ENCODE measurements at places on chromosomes 5 and 9. TPM values are rescaled to one million over a fixed set of nuclear protein-coding genes. Genes with fewer than 3 reads are reported as not detected.

- H3K27ac ChIP-seq = no peak overlapping the region
- H3K27me3 ChIP-seq = no peaks in the 10 kb centered on the region
- no peak overlapping the region for H3K4me3 ChIP-seq
- no peak for DNase-seq
- no peaks in the 10 kb centered on the region for H3K4me1 ChIP-seq
Observed at GRCh38 chr5:37812365-37812764, 27.5 kb downstream of the GDNF start.

DNA sequence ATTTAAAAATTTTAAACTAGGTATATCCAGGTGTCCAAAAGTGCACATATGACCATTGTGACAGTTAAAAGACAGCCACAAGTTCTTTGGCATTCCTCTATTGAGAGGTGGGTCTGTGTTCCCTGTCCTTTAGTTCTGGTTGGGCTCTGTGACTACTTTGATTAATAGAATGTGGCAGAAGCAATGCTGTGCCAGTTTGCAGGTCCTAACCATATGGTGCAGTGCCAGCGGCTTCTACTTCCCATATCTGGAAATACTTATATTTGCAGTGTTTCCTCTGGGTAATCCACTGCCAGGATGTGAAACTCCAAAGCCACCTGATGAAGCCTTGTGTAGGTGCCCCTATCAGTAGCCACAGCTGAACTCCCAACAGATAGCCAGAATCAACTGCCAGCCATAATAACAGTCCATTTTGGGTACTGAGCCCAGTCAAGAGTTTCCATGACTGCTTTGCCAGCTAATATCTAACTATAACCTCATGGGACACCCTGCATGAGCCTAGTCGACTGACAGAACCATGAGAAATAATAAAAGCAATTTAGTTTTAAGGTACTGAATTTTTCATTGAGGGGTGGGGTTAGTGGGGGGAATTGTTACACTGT lies 361.0 kb upstream of the SEMA6A start:
- no peak overlapping the region for H3K4me3 ChIP-seq
- no peaks in the 10 kb centered on the region for H3K27me3 ChIP-seq
- H3K4me1 ChIP-seq = no peaks in the 10 kb centered on the region
- no peaks in the 10 kb centered on the region for H3K36me3 ChIP-seq
- no peak overlapping the region for H3K27ac ChIP-seq

- no peaks in the 10 kb centered on the region for H3K4me1 ChIP-seq
- H3K27me3 ChIP-seq = no peaks in the 10 kb centered on the region
- no peak overlapping the region for H3K4me3 ChIP-seq
- H3K36me3 ChIP-seq = no peaks in the 10 kb centered on the region
- no peak overlapping the region for H3K27ac ChIP-seq
Observed at GRCh38 chr5:2904956-2905355, 153.5 kb upstream of the IRX2 start.

The PIGO gene
- 9.0 TPM for total RNA-seq

The NR2F1-AS1 gene
- 7.1 TPM for total RNA-seq

The IFNA21 gene
- not detected for total RNA-seq

DNA sequence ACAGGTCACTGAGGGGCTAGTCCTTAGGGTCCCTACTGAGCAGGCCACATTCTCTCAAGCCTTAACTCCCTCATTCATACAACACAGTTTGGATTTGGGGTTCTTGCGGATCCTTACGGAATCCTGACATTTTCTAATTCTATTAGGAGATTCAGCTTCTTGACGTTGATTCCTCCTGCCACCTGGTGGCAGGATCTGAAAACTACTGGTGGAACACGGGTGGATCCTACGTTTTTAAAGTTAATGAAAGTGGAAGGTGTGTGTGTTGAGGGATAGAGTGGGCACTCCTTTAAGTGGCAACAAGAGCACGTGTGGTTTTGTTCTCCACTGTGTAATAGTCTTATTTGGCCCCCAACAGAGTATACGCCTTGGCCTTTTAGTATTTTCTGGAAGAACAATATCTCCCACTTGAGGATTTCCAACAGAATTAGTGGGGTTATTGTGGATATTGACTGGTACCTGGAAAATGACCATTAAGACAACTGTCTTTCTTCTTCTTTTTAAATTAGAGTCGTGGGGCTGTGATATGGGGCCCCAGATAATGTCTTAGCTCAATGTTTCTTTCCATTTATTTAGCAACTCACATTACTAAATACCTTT lies 25.2 kb downstream of the SLC28A3 start:
- no peak overlapping the region for H3K27ac ChIP-seq
- no peaks in the 10 kb centered on the region for H3K27me3 ChIP-seq
- H3K36me3 ChIP-seq = no peaks in the 10 kb centered on the region
- H3K4me1 ChIP-seq = no peaks in the 10 kb centered on the region
- peak; percentile 68 for DNase-seq

- no peak overlapping the region for H3K4me3 ChIP-seq
- H3K36me3 ChIP-seq = no peaks in the 10 kb centered on the region
- no peak for DNase-seq
- no peak overlapping the region for H3K27ac ChIP-seq
Observed at GRCh38 chr5:141809380-141810096, 68.7 kb downstream of the PCDH1 start.

The TSLP gene
- total RNA-seq = 1.8 TPM

The TMEM174 gene
- total RNA-seq = not detected

The SOX30 gene
- 0.89 TPM for total RNA-seq

The SARDH gene
- total RNA-seq = 0.94 TPM

- peak overlapping the region; percentile 55 for H3K4me3 ChIP-seq
- no peak for DNase-seq
- H3K27ac ChIP-seq = peak overlapping the region; percentile 78
- peaks cover 35% of the 10 kb centered on the region for H3K4me1 ChIP-seq
- no peaks in the 10 kb centered on the region for H3K36me3 ChIP-seq
Observed at GRCh38 chr5:98769959-98770208, 3.6 kb upstream of the RGMB start.

DNA sequence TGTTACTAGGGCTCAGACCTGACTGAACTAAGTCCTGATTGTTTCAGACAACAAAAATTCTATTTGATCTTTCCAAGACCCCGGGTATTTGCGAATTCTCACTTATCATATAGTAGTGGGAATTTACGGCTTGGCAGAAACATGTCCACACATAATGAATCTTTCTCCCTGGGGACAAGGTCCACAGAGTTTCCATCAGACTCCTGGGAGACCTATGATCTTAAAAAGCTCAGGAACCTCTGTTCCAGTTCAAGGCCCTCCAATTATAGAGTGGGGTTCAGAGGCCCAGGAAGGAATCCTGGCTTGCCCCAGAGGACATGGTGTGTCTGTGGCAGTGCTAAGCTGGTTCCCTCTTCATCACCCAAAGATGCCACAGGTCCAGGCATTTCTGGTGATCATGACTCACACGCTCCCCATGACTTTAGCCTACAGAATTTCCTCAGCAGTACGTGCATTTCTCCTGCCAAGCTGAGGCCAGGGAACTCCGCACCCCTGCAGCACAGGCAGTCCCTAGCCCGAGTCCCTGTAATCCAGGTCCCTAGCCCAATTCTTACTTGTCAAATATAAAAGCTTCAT lies 12.6 kb downstream of the RAPGEF1 start:
- no peaks in the 10 kb centered on the region for H3K36me3 ChIP-seq
- peaks cover 88% of the 10 kb centered on the region for H3K4me1 ChIP-seq
- DNase-seq = no peak
- no peaks in the 10 kb centered on the region for H3K27me3 ChIP-seq

- H3K27ac ChIP-seq = peak overlapping the region; percentile 78
- H3K36me3 ChIP-seq = peaks cover 3% of the 10 kb centered on the region
- DNase-seq = no peak
- H3K27me3 ChIP-seq = no peaks in the 10 kb centered on the region
- no peaks in the 10 kb centered on the region for H3K4me1 ChIP-seq
- peak overlapping the region; percentile 72 for H3K4me3 ChIP-seq
Observed at GRCh38 chr5:176647843-176648473, 674 bp downstream of the TSPAN17 start.

The GDF9 gene
- total RNA-seq = 0.22 TPM

The CAMK2A gene
- 4.9 TPM for total RNA-seq

The SPINK13 gene
- not detected for total RNA-seq

The OR1L8 gene
- total RNA-seq = 0.48 TPM
